Vagina (tissue), 2 donors: ENCODE measurements at places on chromosomes 13 and 19.

- DNase-seq: no peak
Observed at GRCh38 chr13:112351825-112352224, 24.3 kb upstream of the SPACA7 start.

DNA sequence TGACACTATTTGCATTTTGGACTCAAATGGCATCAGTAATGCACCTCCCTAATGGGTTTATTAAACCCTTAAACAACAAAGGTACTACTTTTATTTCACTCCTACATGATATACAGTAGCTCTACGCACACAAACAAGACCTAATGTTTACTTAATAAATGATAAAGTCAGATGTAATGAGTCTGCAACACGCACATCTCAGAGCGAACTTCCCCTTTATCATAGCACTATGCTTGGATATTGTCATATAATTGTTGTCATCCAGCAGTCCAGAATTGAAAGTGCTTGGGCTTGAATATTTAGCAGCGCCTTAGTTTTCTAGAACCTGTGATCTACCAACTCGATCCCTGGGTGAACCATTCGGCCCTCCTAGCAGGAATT is 772 bp downstream of the PARP4 start:
- no peak for DNase-seq

GRCh38 chr13:89694451-89694850 is 1653.0 kb upstream of the MIR17HG start:
- DNase-seq: no peak

DNA sequence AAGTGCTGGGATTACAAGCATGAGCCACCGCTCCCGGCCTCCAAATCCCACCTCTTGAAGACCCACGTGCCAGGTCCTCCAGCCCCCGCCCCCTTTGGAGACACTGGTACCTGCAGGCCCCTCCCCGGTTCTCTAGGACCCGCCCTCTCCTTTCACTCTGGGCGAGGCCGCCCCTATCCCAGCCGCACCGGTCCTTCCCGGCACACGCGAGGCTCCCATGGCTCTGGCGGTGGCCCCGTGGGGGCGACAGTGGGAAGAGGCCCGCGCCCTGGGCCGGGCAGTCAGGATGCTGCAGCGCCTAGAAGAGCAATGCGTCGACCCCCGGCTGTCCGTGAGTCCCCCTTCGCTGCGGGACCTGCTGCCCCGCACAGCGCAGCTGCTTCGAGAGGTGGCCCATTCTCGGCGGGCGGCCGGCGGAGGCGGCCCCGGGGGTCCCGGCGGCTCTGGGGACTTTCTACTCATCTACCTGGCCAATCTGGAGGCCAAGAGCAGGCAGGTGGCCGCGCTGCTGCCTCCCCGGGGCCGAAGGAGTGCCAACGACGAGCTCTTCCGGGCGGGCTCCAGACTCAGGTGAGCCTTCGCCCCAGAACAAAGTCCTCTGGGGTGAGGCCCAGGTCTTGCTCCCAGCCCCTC is at the start of gene CBLC:
TSS of gene CBLC (plus strand) at position 176 of the 633 bp plus-strand sequence. CDS start at position 218, 42 bp downstream.
- DNase-seq: no peak

DNA sequence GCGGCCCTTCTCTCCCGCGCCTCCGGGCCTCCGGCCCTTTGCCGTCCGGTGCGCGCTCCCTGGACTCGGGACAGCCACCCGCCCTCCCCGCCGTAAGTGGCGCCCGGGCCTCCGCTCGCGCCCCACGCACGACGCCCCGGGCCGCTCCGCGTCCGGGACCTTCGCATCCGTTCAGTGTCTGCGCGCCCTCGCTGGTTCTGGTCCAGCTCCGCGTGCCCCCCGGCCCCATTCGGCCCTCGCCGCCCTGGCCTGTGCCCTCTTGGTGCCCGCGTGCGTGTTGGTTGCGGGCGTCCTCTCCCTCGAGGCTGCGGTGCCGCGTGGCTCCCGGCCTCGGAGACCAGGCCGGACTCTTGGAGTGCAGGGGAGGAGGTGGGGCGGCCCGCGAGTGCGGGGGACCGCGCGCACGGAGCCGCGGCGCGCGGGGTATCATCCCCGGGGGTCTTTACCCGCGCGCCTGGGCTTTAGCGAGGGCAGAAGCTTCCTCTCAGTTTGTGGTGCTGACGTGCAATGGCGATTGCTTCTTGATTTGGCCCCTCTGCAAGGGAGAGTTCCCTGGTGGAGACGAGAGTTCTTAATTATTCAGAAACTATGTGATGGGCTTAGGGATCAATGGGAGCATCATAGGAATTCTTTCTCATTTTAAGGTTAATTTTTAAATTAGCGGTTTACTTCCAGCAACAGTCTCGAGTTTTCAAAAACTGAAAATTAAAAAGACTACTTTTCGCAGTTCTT is 757 bp downstream of the WASF3 start:
- no peak for DNase-seq
